ENCODE measurements at places on chromosomes 12 and 14.
A peak's percentile ranks its signal among the peaks of the same experiment; 100 is the strongest.

- no peak for DNase-seq
Observed at GRCh38 chr12:57236201-57236924, 6.9 kb downstream of the SHMT2 start.

GRCh38 chr14:69008421-69008884 is 29.4 kb upstream of the ACTN1 start:
- no peak for DNase-seq

GRCh38 chr14:38419579-38419978 is 163.7 kb upstream of the CLEC14A start:
- DNase-seq = no peak

DNA sequence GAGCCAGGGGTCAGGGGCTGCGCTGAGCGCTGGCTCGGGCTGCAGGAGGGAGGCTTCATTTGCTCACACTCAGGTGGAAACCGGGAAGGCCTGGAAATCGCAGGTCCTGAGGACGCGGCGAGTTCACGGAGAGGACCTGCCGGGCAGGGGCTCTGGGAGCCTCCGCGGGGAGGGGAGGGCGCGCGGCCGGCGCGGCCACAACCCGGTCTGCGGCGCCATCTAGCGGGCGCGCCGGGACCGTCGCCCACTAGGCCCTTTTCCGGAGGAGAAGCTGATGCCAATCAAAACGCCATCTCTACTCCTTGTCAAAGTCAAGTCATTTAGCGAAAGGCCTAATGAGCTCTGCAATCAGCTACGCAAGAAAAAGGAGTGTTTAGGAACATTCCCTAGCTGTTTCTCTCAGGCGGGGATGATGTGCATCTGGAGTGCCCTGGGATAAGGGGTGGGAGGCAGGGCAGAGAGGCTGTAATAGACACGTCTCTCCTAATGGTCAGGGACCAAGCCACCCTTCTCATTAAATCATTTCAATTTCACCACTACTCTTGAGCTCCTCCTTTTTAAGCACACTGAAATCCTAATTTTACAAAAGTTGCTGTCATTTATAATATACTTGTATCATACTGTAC is 885.8 kb upstream of the TMEM132C start:
- DNase-seq = peak; percentile 69

DNA sequence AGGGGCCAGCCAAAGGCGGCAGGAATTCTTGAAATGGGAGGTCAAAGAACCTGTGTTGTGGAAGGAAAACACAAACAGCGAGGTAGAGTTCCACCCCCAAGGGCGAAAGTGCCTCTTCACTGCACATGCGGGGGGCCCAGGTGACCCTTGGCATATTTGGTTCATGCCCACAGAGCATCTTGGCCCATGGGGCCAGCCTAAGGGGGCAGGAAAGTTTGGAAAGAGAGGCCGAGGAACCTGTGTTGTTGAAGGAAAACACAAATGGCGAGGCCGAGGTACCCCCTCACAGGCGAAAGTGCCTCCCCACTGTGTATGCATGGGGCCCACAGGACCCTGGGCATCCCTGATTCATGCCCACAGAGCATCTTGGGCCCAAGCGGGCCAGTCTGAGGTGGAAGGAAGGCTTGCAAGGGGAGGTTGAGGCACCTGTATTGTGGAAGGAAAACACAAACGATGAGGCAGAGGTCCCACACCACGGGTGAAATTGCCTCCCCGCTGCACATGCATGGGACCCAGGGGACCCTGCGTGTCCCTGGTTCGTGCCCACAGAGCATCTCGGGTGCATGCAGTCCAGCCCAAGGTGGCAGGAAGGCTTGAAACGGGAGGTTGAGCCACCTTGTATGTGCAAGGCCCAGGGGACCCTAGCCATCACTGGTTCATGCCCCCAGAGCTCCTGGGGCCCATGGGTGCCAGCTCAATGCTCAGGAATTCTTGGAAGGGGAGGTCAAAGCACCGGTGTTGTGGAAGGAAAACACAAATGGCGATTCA is 384.1 kb downstream of the ALG10 start:
- DNase-seq = no peak

DNA sequence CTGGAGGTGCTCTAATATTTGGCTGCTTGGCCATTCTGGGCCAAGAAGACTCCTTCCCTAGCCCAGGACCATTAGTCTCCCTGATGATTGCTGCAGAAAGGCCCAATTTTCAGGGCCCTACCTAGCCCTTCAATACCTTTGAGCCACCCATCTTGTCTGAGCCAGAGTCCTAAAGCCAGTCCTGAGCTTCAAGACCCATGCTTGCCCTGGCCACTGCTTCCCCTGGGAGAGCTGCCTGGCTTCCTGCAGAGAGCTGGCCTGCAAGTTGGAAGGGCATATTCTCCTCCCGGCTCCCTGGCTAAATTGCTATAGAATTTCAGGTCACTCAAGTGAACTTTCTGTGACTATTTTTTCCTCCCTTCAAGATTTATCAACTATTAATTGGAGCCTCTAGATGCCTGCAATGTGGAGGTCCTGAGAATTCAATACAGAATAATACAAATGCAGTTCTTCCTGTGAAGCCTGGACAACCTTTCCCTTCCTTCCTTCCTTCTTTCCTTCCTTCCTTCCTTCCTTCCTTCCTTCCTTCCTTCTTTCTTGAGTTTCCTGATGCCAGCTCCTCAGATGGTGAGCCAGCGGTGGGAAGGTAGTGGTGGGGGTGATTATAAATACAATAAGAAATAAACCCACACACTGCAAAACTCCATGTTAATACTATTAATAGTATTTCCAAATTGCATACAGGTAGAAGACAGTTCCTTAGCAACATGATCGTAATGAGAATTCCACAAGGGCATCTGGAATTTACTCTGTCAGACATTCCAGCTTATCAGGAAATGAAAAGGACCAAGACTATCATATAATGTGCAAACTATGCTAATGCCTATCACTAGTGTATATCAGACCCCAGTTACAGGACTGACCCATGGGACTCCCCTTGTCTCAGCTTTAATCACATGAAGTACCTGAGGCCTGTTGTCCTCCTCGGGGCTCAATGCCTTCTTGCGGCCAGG is 108.1 kb downstream of the ZFP36L1 start:
- DNase-seq = no peak

DNA sequence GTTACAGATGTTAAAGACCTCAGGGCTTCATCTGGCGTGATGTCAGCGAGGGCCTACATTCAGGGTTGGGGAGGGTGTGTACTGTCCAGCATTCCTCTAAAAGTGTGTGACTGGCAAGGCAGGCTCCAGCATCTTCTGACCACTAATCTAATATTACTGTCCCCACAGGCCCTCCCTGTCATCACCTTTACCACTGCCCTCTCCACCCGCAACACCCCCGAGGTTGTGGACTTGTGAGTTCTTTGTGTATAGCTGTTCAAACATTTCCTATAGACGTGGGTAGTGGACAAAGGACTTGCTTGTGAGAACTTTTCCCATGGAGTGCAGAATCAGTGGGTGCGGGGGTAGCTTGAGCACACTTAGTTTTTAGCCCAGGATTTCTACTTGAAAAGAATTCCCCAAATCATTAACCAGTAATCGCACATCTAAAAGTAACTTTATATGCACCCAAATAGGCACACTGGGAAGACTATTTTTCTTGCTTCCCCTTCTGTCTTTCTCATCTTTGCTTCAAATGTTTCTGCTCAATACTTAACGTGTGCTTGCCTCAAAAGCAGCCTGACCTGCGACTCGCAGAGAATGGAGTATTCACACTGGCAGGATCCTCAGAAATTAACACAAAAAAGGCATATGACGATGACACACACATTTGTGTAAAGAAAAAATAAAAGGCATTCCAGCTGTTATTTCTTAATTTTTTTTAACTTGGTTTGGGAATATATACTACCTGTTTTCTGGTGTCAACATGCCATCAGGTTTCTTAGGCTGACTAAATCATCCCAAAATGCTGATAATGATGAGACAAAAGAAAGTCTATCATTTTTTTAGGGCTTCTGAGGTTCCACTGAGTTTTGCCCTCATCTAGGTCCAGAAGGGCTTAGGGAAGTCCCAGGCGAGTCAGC is 158.4 kb upstream of the HIF1A start:
- DNase-seq = no peak

GRCh38 chr14:75032939-75033338 is 18.3 kb downstream of the MLH3 start:
- no peak for DNase-seq

DNA sequence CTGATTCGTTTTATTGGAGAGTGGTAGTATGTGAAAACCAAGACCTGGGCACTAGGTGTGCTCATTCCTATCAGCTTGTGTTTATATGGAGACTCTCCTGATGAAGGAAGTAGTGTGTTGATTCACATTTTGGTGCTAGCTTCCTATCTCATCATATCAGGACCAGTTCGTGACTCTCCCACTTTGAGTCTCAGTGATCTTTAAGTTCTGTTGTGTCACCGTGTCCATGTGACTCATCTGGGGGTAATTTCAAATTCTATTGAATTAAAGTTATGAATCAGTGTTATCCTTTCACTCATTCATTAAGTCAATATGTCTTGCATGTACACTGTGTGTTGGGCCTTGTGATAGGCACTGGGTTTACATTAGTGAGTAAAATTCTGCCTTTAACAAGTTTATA is 180.2 kb downstream of the CACNA1C start:
- peak; percentile 38 for DNase-seq

DNA sequence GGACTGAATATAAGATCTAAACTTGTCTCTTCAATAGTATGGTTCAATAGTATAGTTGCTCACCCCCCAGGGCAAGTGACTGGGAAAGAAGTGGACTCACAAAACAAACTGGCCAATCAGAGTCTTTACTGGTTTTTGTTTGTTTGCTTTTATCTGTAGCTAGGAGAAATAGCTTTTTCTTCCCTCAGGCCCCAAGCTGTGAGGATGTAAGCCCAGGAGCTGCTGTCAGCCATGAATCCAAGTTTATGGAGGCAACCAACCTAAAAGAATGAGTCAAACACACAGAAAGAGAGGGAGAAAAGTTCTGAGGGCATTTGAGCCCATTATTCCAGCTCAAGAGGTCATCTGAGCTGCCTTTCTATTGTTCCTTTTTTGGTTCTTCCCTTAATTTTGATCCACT is 375.3 kb downstream of the BCAT1 start:
- DNase-seq = no peak

DNA sequence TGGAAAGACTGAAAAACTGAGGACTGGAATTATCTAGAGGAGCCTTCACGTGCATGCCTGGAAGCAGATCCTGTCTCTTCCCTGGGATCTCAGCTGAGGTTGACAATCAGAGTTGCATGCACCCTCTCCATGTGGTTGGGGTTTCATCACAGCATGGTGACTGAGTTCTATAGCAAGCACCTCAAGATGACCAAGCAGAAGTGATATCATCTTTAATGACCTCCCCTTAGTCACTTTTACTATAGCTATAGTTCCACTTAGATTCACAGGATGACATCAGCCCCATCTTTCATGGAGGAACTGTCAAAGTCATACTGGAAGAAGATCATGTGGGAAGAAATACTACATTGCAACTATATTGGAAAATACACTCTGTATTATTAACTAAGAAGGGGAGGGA is 105.8 kb upstream of the ATXN7L3B start:
- DNase-seq = no peak
